Activated naive CD4-positive, alpha-beta T cell (primary cell): ENCODE measurements at places on chromosomes 5 and 9.

- DNase-seq: no peak
Measured at GRCh38 chr9:34991607-34992375, 2.2 kb downstream of the DNAJB5 start.

DNA sequence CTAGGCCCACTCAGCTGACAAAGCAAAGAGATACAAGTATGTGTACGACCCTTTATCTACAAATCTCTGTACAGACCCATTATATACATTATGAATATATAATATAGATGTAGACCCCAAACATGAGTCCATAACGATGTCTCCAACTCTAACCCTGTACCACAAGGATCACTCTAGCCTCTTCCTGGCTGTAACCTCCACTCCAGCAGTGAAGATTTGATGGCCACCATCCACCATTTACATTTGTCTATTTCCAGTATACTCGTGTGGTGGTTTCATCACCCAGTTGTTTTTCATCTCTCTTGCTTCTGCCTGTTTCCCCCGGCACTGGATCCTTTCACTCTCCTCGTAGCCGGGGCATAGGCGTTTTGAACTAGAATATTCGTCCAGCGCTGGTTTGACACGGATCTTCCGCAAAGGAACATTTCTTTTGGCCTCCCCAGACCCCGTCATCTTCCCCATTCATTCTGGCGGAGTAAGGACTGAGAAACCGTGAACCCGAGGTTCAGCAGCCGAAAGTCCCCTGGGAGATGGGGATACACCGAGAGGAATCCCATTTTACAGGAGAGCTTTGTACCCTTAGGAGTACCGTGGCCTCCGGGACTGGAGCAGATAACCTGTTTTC is 828 bp upstream of the TRIO start:
- no peak for DNase-seq

GRCh38 chr9:93574900-93575795 is 1.2 kb upstream of the PHF2 start:
- no peak for DNase-seq

DNA sequence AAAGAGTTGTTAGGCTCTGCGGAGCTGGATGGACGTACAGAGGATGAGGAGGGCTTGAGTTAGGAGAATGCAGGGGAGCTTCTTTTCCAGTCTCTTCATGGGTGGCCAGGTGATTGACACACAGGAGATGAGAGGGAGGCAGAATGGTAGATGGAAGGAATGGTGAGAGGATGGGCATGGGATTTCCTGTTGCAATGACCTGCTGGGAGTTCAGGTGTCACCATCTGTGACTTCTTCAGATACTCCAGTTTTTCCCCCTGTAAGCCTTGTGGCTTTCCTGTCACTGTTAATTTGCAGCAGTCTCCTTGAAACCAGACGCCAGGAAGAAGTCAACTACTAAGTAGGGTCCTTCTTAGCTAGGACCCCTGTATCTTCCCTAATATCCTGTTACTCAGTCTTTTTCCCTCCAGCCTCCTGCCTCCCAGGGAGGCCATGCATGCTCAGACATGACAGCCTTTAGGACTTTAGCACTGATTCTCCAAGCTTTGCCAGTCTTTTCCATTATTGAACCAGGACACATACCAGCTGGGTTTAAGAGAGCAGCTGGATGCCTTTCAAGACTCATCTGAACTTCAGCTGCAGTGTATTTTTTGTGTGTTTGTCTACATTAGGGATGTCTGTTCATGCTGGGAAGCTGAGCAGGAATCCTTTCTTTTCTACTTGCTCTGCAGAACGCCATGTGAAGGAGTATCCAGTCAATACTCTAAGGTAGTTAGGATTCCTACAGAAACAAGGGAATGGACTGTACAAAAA is 67.2 kb upstream of the CD180 start:
- no peak for DNase-seq

DNA sequence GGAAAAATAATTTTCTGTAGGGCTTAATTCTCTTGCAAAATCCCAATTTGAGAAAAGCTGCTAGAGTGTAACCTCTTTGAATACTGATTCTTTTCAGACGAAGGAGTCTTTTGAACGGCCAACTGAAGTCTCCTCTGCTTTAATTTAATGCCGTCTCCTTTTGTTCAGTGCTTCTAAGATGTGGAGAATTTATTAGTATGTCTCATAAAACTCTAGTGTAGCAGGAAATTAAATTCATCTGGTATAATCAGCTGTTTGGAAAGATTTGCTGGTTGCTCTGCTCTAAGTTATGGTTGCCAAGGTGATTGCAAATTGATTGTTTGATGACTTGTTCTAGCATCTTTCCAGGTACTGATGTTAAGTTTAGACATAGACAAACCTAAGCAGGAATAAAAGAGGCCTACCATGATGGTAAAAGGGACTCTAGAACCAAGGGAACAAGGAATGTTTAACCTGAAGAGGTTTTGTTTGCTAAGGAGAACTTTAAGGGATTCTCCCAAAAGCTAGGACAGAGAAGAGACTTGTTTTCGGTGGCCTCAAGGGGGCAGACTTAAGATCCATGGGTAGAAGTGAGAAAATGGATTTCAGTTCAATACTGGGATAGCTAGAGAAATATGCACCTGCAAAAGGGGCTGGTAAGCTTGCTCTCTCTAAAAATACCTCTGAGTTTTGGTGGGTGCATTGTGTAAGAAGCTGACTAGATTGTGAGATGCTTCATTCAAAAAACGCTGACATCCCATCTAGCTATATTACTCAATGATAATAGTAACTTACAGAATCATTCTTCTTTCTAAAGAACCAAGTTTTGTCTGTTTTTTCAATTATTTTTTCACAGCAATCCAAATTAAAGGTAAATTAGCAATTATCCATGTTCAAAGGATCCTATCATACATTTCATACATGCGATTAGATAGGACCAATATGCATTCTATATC is 5.7 kb upstream of the ADRB2 start:
- no peak for DNase-seq

DNA sequence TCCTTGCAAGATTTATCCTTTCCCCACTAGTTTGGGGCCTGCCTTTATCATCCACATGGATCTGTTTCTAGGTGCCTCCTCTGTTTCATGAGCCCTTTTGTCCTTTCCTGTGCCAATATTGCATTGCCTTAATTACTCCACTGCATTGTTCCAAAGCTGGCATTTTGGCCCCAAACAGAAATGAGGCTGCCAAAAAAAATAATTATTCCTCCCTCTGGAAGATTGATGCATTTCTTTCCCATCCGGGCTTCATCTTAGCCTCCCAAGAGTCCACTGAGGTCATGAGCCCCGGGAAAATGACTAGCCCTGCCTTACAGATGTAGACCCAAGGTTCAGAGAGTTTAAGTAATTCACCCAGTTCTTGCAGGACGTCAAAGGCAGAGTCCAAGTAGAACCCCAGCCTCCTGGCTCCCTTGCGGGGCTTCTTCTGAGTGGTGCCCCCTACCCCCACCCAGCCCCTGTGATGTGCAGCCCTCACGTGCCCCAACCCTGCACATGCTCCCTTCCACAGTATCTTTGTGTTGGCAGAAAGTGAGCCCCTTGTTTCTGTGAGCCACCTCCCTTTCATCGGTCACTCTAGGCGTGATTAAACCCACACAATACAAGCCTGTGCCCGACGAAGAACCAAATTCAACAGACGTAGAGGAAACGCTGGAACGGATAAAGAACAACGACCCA is 62.1 kb downstream of the TMOD1 start:
- DNase-seq: no peak

DNA sequence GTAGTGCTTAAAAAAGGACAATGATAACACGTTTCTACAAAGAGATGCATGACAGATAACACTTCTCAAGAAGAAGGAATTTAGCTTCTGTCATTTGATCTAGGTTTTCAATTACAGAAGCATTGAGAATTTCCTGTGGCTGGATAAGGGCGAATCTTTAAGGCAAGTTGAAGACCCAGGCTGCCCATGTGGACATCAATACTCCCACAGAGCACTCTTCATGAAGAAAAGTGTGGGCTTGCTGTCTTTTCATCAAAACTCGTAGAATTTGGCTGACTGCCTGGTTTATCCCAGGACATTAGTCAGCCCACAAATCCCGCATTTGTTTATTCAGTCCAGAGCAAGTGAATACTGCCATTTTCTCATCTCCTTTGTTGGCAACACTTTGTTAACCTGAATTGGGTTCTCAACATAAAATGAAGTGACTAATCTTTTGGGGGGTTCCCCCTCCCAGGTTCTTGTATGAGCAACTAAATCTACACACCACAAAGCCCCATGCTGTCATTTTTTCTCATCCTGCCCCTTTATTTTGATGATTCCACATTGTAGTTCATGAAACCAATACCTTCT is 43.4 kb upstream of the CDKN2B start:
- no peak for DNase-seq

DNA sequence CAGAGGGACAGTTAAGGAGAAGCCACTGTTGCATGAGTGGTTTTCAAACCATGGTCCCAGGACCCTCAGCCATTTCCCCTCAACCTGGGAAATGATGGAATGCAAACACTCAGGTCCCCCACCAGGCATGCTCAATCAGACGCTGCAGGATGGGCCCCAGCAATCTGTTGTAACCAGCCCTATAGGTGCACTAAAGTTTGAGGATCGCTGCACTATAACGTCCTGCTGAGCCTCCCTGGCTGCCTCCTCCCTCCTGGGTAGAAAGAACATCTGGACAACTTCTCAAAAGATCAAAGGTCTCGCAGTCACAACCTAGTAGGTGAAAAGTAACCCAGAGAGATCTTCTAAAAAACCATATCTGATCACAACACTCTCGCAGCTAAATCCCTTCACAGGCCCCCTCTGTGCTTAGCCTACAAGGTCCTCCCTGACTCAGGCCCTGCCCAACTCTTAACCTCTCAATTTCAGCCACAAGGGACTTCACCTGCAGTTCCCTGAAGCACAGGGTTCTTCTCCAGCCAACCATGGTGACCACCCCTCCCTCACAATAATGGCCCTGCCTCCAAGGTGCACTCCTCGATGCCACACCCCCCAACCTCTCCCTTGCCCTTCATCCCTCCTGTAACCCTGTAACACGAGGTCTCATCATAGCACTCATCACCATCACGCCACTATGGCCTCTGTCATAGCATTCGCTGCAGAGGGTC is 3.5 kb downstream of the SHB start:
- DNase-seq: no peak

DNA sequence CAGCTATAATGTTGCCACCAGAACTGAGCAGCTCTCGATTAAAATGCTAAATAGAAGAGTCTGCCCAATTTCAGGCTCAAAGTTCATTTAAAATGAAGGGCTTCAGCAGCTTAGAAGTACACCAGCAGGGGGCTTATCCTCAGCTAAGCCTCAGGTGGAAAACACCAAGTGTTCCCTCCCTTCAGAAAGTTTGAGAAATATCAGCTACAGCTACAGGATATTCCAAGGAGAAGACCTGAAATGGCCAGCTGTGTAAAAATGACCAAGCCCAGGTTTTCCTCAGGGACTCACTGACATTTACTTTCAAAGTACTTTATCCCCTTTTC is 395.4 kb downstream of the DTWD2 start:
- DNase-seq: no peak

DNA sequence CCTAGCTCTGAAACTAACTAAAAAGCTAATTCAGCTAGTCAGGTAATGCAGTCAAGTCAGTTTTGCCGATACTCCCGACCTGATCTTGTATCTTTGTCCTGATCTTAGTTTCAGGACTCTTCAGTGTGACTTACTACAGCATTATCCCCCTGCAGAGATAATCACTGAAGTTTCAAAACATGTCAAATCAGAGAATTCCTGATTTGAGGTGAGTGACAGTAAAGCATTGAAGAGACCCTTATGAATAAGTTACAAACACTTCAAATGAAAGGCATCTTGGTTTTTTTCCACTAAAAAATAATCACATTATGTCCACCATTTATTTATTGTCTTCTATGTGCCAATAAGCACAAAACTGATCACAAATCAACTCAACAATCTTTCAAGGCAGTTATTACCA is 47.6 kb downstream of the BAAT start:
- DNase-seq: no peak

DNA sequence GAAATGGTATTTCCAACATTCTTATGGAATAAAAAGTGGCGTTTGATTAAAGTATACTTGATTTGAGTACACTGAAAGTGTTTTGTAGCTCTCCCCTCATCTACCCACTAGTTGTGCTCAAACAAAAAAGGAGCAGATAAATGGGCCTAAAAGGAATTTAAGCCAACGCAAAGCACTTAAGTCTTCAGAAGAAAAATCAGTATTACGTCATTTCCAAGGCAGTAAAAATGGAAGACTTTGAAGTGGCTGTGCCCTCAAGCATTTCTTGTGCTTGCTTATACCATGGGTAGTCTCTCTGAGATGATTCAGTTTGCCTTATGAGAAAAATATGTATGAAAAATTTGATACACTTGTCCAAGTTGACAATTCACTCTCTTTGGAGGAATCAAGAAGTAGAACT is 279.9 kb upstream of the CD180 start:
- DNase-seq: no peak

GRCh38 chr9:6351737-6352136 is 23.6 kb downstream of the TPD52L3 start:
- no peak for DNase-seq

GRCh38 chr5:128224336-128224735 is 140.8 kb downstream of the SLC12A2 start:
- no peak for DNase-seq

DNA sequence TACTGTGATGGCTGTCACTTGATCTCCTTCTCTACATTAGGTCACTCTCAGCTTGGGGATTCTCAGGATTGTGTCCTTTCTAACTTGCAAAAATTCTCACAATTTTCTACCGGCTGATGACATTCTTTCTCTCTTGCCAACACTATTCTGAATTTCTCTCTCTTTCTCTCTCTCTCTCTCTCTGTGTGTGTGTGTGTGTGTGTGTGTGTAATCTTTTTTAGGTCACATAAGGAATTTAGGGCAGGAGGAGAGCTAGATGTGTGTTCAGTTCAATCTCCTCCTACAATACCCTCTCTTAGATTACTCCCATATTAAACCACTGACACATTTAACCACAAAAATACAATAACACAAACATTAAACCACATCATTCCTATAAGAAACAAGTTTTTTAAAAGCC is 242.3 kb upstream of the NREP start:
- DNase-seq: no peak

DNA sequence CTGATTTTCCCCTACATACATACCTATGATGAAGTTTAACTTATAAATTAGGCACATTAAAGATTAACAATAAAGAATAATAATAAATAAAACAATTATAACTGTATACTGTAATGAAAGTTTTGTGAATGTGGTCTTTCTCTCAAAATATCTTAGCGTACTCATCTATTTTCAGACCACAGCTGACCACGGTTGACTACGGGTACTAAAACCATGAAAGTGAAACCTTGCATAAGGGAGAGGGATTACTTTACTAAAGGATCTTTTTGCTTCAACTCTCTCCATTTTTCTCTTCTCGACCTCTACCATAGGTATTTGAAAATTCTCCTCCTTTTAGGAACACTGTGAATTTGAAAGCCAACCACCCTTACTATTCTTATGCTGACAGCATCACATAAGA is 475.5 kb downstream of the CETN3 start:
- no peak for DNase-seq

DNA sequence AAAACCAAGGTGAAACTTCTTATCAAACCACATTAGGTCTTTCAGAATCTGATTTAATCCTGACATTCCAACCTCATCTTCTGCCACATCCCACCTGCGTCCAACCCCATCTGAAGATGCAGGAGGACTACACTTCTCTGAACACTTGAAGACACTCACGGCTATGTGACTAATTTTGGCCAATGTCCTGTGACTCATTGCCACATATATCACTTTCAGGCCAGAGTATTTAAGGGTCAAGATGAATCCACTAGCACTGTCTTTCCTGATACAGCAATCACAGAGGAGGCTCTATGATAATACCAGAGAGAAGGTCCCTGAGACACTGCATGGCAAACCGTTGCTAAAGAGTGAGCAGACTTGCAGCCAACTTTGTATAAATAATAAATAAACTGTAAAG is 323.4 kb downstream of the NR2F1-AS1 start:
- no peak for DNase-seq

GRCh38 chr5:107673039-107673367 is 2.3 kb upstream of the EFNA5 start:
- DNase-seq: no peak
